ENCODE measurements at places on chromosomes 11 and 22.
A peak's percentile ranks its signal among the peaks of the same experiment; 100 is the strongest.

DNA sequence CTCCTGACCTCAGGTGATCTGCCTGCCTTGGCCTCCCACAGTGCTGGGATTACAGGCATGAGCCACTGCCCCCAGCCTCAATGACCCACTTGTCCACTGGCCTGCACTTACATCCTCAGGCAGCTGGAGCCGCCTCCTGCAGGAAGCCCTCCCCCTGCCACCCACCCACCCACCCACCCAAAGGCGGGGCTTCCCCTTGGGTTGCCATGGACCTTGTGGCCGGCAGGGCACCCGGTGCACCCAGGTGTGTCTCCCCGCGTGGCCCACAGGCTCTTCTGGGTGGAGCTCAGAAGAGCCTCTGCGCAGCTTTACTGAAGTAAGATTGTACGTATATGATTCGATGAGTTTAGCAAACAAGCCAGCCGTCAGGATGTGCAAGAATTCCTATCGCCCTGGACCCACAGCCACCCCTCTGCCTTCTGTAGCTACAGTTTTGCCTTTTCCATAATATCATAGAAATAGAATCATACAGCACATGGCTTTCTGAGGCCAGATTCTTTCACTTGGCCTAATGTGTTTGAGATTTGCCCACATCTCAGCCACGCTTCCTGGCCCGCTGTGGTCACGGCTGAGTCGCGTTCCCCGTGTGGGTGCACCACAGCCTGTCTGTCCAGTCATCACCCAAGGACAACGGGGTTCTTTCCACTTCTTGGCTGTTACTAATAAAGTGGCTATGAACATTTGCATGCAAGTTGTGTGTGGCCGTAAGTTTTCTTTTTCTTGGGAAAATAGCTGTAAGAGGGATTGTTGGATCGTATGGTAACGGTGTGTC lies 5.3 kb upstream of the BRSK2 start:
- DNase-seq: no peak
- peak overlapping the region; percentile 23 for H3K4me3 ChIP-seq
- H3K27ac ChIP-seq: peak overlapping the region; percentile 41
- peaks cover 14% of the 10 kb centered on the region for H3K4me1 ChIP-seq

- no peak overlapping the region for H3K27ac ChIP-seq
- H3K4me3 ChIP-seq: no peak overlapping the region
- H3K4me1 ChIP-seq: no peaks in the 10 kb centered on the region
- DNase-seq: no peak
- H3K27me3 ChIP-seq: no peaks in the 10 kb centered on the region
Measured at GRCh38 chr22:27720860-27721259, 80.7 kb downstream of the MN1 start.

DNA sequence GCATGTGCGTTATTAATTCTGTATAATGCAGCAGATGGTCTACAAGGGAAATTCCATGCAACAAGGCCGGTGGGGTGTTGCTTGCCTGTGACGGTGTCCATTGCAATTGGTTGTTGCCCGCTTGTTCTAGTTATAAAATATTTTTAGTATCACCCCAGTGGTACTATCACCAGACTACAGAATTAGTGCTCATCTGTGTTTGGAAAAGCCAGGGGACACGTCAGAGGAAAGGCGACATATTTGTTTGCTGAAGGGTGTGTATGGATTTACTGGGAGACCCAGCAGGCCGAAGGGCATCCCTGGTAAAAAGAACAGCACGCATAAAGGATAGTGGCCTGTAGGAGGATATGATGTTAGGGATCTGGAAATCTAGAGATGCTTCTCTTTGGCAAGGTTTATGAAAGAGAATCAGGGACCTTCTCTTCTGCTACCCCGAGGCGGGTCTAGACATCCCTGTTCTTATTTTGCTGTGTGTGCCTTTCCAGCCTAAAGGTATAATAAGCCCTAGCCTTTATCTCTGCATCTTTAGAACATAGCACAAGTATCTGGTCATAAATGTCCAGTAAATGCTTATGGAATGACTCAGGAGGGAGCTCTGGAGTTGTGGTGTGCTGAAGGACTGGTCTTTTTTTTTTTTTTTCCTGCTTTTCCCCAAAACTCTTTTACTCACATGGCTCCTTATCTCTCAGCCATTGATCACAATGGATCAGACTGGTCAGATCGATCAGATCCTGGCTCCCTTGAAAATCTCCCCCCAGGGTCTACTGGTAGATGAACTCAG lies 90.9 kb downstream of the LDLRAD3 start:
- H3K4me3 ChIP-seq: no peak overlapping the region
- H3K27me3 ChIP-seq: no peaks in the 10 kb centered on the region
- no peaks in the 10 kb centered on the region for H3K4me1 ChIP-seq
- no peaks in the 10 kb centered on the region for H3K36me3 ChIP-seq
- H3K27ac ChIP-seq: no peak overlapping the region
- no peak for DNase-seq

DNA sequence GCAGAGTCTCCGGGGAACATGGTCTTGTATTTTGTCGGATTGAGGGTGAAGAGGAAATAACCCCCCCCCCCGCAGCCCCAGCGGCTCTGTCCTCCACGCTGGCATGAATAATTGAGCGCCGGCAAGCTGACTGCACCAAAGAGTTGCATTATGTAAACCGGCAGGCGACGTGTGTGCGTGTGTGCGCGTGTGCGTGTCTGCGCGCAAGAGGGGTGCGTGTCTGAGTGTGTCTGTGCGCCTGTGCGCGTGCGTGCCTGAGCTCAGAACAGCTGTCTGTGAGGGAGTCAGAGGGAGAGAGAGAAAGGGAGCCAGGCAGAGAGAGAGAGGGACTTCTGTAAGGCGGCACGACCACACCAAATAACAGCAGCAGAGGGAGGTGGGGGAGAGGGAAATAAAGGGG lies 94.4 kb downstream of the SCN3B start:
- peak overlapping the region; percentile 86 for H3K27ac ChIP-seq
- H3K27me3 ChIP-seq: no peaks in the 10 kb centered on the region
- H3K4me1 ChIP-seq: peaks cover 25% of the 10 kb centered on the region
- peaks cover 9% of the 10 kb centered on the region for H3K36me3 ChIP-seq
- DNase-seq: peak; percentile 79
